ENCODE measurements at places on chromosomes 2 and 18.

GRCh38 chr2:44983836-44984604, 25.2 kb downstream of the SIX2 start:
- no peak for DNase-seq

GRCh38 chr2:144505245-144505831, 14.6 kb downstream of the ZEB2 start:
- no peak for DNase-seq

DNA sequence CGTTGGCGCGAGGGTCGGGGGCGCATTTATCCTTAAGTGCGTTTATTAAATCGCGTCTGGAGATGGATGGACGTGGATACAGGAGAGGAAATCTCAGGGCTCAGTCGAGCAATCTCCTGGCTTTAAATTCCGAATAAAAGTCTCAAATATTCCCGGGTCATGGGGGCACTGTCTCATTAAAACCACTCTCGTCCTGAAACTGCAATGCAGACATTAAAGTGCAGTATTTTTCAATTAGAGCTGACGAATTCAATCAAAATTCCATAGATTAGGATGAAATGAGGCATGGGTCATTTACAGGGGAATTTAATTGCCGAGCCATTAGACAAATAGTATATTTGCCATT, 10.7 kb upstream of the GBX2 start:
- DNase-seq, result no peak

GRCh38 chr2:183229386-183229785, 105.1 kb downstream of the NUP35 start:
- DNase-seq, result no peak

- DNase-seq, result no peak
These were observed 620 bp downstream of the NGEF start for GRCh38 chr2:233012301-233012971.

- DNase-seq, result peak; percentile 87
These were observed 69.3 kb upstream of the MCFD2 start for GRCh38 chr2:46984642-46985476.

GRCh38 chr2:193520709-193521458, 1326.2 kb upstream of the TMEFF2 start:
- DNase-seq, result no peak

DNA sequence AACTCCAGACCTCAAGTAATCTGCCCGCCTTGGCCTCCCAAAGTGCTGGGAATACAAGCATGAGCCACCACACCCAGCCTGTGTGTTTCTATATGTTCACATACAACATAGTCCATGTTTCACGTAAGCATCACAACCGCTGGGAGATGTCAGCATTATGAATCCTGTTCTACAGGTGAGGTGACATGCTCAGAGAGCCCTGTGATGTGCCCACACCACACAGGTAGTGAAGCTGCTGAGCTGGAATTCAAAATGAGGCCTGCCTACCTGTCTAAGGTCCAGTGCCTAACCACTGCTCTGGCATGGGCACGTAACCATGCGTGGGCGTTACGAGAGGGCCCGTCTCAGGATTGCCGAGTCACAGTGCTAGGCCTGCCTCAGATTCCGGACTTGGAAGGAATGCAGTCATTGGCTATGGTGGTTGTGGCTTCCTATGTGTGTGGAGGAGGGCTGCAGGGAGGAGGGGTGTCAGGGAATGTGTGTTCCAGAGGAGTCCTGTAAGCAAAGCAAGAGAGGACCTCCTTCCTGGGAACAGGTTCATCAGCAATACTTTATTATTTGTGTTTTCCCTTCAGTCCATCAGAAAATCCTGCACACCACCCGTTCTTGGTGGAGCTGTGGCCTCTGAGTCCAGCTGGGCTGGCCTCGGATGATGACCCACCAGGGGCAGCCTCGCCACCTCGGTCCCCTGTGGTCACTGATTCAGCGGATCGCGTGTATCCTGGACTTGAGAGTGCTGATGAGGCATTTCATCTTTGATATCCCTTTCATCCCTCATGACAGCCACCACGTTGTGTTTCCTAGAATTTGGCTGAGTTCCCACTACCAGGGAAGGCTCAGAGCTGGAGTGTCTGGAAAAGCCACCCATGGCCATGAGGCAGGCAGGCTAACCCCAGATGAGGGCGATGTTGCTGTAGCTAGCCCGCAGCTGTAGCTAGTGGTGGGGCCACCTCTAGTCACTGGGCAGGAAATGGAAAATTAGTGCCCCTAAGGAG, 31.1 kb downstream of the HK2 start:
- DNase-seq, result peak; percentile 37

DNA sequence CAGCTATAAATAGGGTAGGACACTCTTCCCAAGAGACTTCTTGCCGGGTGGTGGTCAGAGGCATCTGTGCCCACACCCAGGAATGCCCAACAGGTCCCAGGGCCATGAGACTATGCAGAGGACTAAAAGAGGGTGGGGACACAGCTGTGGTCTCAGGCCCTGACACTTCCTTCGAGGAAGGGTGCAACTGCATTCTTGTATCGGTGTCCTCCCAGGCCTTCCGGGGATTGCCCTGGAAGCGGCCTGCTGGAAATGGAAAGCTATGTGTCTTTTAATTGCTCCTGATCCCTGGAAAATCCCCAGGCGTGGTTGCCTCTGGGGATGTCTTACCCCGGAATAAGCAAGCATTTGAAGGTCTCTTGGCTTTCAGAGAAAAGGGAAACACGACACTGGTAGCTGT, 176.7 kb downstream of the SOX11 start:
- DNase-seq, result no peak

DNA sequence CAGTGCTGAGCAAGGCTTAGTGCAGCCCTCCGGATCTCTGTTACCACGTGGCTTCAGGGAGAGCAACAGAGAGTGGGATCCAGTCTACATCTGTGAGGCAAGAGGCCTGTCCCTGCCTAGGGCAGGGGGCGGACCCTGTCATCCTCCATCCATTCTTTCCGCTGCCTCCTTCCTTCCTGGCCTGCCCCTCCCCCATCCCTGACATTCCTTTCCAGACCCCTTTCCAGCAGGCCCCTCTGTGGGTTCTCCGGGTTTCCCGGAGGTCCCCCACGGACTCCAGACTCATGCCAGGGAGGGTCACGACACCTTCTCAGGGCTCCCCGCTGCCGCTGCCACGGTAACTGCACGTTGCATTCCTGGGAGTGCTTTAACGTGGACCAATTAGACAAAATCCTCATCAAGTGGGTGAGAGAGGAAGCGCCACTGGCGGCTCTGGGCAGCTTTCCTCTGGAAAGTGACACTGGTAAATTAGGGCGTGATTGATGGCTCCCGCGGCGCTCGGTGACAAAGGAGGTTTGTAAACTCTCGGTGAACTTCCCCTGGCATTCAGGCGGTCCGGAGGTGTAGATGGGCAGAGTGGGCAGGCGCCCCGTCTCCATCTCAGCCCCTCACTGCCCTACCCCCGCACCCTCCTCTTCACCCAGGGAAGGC, 11.4 kb downstream of the ATOH8 start:
- DNase-seq, result no peak

- no peak for DNase-seq
These were observed 68.8 kb upstream of the RAB6C start for GRCh38 chr2:129910446-129911362.

GRCh38 chr2:46318579-46319460, 21.6 kb downstream of the EPAS1 start:
- DNase-seq, result no peak

DNA sequence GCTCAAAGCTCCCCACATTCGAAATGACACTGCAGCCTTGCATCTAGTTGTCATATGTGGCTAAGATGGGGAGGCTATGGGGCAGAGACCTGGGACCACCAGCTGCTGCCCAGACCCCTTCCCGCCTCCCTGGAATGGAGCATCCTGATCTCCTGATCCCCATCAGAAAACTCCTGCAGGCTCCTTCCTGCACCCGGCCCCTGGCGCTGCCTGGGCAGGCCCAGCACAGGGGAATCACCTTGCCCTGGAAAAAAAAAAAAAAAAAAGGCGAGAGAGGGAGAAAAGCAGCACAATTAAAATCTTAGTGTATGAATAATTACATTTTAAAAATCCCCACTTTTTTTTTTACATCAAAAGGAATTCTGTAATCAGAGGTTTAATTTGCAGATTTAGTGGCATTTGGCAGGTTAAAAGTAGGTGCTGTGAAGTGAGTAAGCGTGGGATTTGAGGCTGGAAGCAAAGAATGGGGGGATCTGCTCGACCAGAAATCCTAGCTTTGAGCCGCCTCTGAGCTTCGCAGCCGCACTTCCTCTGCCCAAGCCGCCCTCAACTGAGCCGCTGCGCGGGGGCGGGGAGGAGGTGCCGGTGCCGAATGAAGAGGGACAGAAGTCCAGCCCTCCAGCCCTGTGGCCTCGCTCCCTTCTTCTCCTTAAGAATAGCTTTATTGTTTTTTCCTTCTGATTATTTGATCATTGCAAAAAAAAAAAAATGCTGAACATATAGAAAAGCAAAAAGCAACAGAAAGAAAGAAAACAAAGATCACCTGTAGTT, 30.0 kb downstream of the THNSL2 start:
- DNase-seq, result no peak

GRCh38 chr2:50863218-50863617, 168.7 kb downstream of the NRXN1 start:
- no peak for DNase-seq

- no peak for DNase-seq
These were observed 37.9 kb downstream of the LNPK start for GRCh38 chr2:175964195-175964594.

GRCh38 chr2:65319072-65319673, 91.5 kb downstream of the ACTR2 start:
- DNase-seq, result no peak

- no peak for DNase-seq
These were observed 97.7 kb downstream of the DYSF start for GRCh38 chr2:71550801-71551630.

DNA sequence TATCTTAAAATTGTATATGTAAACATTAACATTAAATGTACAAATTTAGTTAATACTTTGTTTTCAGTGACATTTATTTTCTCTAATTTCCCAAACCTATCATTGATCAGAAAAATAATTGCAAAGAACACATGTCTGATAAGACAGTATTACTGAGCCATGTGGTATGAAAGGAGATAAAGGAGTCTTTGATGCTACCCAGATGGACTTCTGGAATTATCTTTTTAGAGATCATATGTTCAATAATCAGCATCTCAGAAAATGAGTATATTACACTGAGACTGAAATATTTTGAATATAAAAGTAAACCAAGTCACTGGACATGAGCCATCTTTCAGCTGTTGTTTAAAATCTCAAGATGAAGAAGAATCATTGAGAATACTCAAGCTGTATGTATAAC, 153.3 kb downstream of the PHLPP1 start:
- no peak for DNase-seq

- no peak for DNase-seq
These were observed 54.1 kb upstream of the GPR155 start for GRCh38 chr2:174540893-174541292.

DNA sequence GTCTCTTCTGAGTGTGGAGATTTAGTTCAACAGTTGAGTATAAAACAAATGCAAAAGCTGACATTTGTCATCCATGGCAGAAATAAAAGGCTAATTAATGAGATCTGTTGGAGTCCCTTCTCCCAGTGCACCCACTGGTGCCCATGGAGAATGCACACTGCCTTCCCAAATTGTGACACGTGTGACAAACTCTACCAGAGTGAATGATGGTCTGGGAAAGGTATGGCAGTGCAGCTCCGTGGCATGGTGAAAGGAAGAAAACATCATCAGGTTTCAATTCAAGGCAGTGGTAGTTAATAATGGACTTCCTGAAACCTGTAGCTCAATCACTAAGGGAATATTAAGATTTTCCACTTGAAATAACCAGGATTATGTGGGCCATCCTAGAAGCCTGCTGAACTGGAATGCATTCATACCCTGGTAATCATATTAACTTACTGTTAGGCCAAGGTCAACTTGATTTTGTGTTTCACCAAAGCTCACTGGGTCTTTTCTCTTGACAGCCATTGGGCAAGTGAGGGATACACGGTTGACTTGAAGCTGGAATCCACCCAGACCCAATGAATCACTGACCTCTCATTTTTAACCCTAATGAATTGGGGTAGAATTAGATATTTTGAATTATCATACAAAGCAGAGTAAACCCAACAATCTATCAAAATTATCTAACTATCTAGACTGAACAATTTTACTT, 167.6 kb downstream of the AFF3 start:
- no peak for DNase-seq

- DNase-seq, result no peak
These were observed 480.9 kb upstream of the TMEFF2 start for GRCh38 chr2:192675681-192676080.

- DNase-seq, result no peak
These were observed 69.7 kb downstream of the TBC1D8 start for GRCh38 chr2:101081375-101081907.

- DNase-seq, result no peak
These were observed 121.8 kb upstream of the FN1 start for GRCh38 chr2:215557701-215558100.

DNA sequence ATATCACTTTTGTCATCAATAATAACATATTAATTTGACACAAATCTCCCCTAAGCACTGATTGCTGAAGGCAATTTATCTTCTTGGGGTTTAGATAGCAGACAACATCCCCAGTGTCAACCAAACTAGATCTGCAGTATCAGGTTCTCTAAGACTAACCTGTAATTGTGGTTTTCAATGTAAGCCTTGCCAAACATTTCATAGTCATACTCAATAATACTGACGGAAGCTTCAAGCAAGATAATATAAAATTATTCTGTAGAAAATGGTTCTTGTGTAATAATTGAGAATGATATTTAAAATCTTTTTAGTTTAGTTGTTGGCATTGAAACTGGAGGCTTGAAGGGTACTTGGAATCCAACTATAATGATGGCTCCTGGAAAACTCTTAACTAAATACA, 186.3 kb downstream of the RIT2 start:
- DNase-seq, result no peak

DNA sequence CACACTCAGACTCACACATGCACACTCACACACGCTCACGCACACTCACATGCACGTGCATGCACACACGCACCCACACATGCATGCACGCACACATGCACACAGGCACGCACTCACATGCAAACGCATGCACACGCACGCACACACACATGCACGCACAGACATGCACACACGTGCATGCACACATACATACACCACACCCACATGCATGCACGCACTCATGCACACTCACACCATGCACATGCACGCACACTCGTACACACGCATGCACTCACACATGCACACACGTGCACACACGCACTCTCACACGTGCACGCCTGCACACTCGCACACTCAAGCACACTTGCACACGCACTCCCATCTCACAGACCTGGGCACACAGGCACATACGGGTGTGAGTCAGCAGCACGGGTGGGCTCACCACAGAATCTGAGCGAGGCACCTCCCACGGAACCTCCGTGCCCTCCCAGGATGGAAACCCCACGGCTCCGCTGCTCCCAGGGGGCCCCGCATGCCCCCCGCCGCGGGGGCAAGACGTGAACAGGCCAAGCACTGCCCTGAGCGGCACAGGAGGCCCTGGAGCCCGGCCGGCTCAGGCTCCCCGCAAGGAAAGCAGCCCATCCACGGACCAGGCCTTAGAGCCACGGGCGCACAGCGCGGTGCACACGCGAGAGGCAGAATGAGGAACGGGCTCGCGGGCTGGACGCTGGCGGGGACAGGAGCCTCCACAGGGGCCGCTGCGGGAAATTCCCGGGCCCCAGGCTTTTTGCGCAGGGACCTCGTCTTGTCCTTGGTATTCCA, 8.4 kb upstream of the KCNG2 start:
- DNase-seq, result no peak

Measured in non-pigmented ciliary epithelial cell (primary cell).